Forelimb muscle (tissue), 1 donor: ENCODE measurements at places on chromosomes 12 and 14. TPM values are rescaled to one million over a fixed set of nuclear protein-coding genes. Genes with fewer than 3 reads are reported as not detected.

DNA sequence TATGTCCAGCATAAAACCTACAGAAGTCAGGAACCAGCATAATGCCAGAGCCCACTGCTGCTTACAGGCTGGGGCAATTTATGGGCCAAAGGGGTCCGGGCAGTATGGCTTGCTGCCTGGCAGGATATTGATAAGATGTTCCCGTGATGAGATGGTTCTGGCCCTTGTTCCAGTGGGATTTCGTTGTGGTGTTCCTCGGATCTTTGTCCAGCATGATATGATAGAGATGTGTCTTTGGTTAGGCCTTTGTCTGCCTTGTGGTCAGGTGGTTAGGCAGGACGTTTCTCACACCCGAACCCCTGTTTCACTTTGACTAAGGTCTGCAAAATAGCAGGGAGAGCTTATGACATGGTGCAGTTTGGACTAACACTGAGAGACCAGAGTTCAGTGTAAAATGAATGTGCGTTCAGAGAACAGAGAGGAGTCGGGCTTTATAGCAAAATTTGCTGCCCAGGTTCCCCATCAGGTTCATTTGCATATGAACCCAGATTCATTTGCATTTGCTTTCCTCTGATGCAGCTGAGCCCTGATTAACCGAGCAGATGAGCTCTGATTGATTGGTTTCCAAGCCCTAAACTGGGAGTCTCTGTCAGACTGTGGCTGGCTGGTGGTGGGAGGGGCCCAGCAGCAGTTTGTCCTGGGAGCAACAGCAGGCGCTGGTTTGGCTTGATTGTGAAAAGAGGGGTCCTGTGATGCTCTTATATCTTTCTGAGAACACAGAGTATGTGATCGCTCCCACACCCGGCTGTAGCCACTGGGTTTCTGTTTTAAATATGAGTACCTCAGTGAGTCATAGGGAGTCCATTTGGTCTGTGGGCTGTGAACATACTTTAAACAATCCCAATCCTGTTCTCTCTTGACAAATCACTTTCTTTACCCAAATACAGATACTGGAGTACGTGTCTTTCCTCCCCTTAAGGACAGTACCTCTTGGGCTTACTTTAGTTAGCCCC, 156.3 kb upstream of the PZP start:
- DNase-seq, result no peak

GRCh38 chr12:26044592-26044991, 80.2 kb downstream of the BHLHE41 start:
- no peak for DNase-seq

MYRFL gene
- polyA plus RNA-seq, result 0.25 TPM

DNA sequence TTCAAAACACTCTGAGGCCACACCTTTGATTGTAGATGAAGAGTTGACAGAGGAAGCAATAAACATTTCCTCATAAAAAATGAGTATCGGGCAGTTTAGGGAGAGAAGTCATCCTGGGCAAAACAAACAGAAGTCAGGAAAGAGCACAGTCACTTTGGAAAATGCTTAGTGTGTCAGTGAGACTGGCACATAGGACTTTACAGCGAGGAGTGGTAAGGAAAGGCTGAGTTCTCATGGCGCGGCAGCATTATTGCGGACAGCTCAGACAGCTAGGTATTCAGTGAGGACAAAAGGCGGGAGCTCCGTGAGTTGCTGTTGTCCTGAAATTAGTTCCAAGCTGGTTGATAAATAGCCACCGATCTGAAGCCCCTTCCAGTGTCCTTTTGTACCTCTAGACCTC, 229.9 kb downstream of the SNAPC1 start:
- DNase-seq, result no peak

DNA sequence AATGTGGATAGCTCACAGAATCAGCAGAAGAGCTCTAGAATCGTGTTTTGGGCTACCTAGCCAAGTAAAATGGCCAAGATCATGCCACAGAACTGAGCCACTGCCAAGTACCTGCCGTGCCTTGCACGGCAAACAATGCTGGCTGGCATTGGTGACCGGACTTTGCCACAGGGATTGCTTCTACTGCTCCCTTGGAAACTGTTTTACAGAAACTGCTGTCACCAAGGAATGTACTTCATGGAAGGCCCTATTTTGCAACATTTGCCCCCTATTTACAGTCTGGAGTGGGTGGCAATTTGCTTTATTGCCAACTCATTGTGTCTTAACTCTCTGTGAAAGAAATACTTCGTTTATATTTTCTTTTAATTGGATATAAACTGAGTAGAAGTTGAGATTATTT, 49.0 kb downstream of the BORCS5 start:
- no peak for DNase-seq

GRCh38 chr14:65421201-65421981, 8.9 kb downstream of the FUT8 start:
- no peak for DNase-seq

- DNase-seq, result peak; percentile 40
Measured at GRCh38 chr12:113048716-113049127, 7.8 kb upstream of the DTX1 start.

DNA sequence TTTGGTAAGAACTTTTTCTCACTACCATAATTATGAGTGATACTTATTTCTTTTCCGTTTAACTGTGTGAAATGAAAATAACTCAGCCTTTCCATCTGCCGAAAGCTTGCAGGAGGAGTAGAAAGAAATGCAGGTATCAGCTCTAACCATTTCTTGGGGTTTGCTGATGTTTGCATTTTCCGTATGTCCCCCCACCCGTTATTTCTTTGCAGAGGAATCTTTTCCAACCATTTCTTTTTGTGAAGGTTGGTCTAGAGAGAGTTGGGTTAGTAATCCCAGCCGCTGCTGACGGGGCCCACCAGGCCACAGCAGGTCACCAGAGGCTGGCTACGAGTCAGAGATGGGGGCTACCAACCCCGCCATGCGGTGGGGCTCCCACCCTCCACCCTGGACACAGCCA, 7.0 kb upstream of the PIWIL1 start:
- no peak for DNase-seq

GRCh38 chr12:27303139-27304111, 29.2 kb upstream of the BMAL2 start:
- DNase-seq, result no peak

GRCh38 chr12:19970821-19971220, 397.5 kb upstream of the PDE3A start:
- no peak for DNase-seq

DNA sequence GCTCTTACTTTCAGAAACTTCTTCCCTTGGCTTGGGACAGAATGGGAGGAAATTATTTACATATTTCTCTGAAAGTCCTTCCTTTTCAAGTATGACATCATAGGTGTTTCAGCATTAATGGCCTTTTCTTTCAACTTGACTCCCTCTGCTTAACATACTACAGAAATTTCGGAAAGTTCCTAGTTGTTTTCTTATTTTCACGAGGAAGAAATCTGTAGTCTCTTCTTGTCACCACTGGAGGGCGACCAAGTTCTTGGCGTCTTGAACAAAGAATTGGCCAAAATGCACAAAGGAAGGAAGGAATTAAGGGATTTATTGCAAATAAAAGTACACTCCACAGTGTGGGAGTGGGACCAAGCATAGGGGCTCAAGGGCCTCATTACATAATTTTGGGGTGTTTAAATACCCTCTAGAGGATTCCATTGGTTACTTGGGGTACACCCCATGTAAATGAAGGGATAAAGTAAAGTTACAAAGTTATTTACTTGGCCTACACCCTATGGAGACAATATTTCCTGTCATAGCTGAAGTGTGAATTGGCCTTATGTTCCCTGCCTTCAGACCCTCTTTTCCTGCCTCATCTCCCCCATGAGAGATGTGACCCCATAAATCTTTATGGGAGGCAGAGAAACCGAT, 70.4 kb downstream of the RPL10L start:
- DNase-seq, result no peak

- DNase-seq, result no peak
Measured at GRCh38 chr12:93407054-93407962, 29.6 kb downstream of the NUDT4 start.

CD27 gene
- 1.5 TPM for polyA plus RNA-seq

GRCh38 chr14:64729386-64730060, 25.3 kb downstream of the PLEKHG3 start:
- no peak for DNase-seq

- peak; percentile 74 for DNase-seq
Measured at GRCh38 chr12:14892726-14893505, 7.3 kb upstream of the MGP start.

- DNase-seq, result no peak
Measured at GRCh38 chr12:51911307-51911706, 4.0 kb downstream of the ACVRL1 start.

DNA sequence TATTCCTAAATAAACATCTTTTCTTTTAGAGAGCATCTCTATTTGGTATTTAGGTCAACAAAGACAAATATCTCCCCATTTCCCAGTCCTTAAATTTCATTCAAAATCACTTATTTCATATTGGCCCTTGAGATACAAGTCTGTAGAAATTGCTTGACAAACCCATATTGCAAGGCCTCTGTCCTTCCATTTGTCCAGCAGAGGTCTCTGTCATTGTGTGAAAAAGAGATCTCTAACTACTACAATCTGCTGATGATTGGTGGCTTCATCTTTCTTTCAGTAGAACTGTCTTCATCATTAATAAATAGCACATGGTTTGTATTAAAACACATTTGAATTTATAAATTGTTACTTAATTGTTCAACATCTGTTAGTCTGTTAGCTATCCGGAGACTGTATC, 252.6 kb downstream of the ACSS3 start:
- no peak for DNase-seq

GRCh38 chr12:47207340-47207717, 127.6 kb upstream of the AMIGO2 start:
- no peak for DNase-seq

SYT10 gene
- polyA plus RNA-seq, result not detected

LRTM2 gene
- polyA plus RNA-seq, result 0.81 TPM

DNA sequence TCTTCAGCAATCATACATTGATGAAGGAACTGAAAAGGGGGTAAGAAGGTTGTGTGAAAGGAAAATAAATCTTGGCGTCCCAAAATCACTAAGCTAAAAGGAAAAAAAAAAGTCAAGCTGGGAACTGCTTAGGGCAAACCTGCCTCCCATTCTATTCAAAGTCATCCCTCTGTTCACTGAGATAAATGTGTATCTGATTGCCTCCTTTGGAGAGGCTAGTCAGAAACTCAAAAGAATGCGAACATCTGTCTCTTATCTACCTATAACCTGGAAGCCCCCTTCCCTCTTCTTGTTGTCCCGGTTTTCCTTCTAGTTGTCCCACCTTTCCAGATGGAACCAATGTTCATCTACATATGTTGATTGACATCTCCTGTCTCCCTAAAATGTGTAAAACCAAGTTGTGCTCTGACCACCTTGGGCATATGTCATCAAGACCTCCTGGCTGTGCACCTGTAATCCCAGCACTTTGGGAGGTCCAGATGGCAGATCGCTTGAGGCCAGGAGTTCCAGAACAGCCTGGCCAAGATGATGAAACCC, 53.1 kb downstream of the RESF1 start:
- no peak for DNase-seq

RAD51B gene
- polyA plus RNA-seq, result 7.3 TPM

CBLN3 gene
- 2.4 TPM for polyA plus RNA-seq

KMT2D gene
- polyA plus RNA-seq, result 40.0 TPM

DNA sequence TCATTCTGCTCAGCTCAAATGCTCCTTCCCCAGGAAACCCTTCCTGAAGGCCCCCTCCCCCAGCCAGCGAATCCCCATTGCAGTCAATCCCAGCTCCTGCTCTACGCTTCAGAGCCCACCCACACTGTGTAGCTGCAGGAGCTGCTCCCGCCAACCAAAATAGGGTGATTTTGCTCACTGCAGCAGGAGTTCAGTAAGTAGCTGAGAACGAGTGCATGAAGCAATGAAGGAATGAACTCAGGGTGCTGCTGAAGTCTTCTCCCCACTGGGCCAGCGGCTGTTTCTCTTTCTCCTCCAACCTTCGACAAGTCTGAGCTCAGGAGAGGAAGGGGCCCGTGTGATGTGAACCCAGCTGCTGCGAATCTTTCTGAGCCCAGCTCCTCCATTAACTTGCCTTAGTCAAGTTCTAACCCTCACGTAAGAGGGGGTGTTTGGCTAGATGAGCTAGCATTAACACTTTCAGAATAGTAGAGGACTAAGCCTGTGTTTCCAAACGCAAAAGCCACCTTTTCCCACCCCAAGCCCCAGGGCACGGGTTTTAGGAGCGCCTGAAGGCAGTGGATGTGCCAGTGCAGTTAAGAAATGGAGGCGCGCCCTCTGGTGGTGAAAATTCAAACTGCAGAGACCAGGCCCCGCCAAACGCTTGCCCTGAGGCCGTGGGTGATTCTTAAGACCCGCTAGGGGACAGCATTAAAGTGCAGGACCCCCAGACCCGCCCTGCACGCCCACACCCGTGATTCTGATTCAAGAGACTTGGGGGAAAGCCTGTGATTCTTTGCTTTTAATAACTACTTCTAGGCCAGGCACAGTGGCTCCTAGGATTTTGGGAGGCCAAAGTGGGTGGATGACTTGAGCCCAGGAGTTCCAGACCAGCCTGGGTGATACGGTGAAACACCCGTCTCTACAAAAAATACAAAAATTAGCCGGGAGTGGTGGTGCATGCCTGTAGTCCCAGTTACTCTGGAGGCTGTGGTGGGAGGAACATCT, 11.9 kb upstream of the SERPINA4 start:
- no peak for DNase-seq

- DNase-seq, result no peak
Measured at GRCh38 chr14:67581643-67582042, 18.4 kb downstream of the PIGH start.

DNA sequence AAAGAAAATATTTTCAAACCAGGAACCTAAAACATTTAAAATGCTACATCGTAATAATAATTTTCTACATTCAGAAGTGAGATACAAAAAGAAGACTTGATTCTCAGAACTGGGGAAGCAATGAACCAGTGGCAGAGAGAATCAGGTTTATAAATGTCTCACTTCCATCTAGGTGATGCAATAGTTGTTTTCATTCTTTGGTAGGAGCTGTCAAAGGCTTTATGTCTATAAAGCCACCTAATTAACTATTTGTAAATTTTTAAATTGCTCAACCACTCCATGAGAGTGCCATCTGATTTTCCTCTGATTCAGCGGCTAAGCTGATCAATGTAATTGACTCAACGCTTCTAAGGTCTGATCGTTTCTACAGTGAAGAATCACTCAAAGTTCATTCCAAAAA, 66.1 kb downstream of the ARMH4 start:
- no peak for DNase-seq

NOVA1 gene
- polyA plus RNA-seq, result 13.2 TPM

DNA sequence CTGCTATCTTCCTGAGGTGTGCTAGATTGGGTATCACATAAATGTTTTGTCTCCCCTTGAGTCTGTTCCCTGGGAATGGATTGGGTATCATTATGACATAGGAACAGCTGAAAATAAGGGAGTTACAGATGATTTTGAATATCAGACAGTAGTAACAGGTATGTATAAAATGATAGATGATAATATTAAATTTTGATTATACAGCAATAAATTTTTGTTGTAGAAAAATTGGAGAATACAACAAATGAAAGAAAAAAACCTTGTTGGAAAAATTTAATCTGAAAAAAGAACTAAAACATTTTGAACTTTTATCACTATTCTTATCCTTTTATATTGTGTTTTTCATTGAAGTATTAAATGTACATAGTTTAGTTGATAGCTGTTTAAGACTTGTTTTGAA, 43.2 kb downstream of the FBXO34 start:
- DNase-seq, result no peak
